ENCODE measurements at places on chromosomes 2 and 18. TPM values are rescaled to one million over a fixed set of nuclear protein-coding genes. Genes with fewer than 3 reads are reported as not detected.

Gene RAMP1
- 0.34 TPM for total RNA-seq

Gene SERPINB10
- total RNA-seq = 0.43 TPM

Gene DCDC2C
- not detected for total RNA-seq

Gene GAL3ST2
- not detected for total RNA-seq

Gene NTSR2
- not detected for total RNA-seq
